ENCODE measurements at places on chromosomes 4 and X.

DNA sequence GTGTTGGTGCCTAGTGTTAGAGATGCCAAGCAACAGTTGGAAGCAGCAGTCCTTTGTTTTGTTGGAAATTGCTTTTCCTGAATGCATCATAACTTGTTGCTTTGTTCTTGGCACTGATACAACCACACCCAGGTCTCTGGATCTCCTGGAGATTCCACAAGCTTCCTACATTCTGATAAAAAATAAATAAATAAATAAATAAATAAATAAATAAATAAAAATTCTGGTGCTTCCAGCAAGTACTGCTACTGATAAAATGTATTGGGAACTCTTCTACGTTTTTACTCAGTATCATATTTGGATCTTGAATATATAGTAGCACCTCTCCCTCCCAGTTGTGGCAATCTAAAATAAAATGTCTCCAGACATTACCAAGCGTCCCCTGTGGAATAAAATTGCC is 62.7 kb upstream of the GRID2 start:
- no peak for DNase-seq

- no peak for DNase-seq
Observed at GRCh38 chrX:96435378-96436035, 249.1 kb upstream of the DIAPH2 start.

DNA sequence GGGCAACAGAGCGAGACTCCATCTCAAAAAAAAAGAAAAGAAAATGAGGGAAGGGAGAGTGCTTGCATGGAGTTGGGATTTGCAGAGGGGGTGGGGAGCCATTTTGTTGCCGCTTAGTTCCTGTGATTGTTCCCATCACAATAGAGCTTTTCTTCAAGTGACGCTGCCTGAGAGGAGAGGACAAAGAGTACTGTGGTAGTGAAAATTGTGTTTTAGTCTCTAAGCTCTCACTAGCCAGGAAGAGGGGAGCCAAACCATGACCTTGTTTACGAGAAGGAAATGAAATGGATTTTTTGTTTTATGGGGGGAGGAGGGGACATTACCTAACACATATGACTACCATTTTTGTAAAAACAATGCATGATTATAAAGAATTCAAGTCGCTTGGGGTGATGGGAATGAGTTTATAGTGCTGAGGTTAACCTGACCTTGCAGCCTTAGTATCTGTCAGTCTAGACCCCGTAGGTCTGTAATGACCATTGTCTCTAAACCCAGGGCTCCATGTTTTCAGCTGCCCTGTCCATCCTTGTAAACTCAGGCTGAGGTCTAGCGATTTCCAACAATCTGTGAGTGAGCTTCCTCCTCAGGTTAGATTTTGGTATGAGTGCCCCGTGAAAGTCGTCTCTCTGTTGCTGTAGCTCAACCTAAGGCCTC is 18.8 kb downstream of the SRD5A3 start:
- no peak for DNase-seq

DNA sequence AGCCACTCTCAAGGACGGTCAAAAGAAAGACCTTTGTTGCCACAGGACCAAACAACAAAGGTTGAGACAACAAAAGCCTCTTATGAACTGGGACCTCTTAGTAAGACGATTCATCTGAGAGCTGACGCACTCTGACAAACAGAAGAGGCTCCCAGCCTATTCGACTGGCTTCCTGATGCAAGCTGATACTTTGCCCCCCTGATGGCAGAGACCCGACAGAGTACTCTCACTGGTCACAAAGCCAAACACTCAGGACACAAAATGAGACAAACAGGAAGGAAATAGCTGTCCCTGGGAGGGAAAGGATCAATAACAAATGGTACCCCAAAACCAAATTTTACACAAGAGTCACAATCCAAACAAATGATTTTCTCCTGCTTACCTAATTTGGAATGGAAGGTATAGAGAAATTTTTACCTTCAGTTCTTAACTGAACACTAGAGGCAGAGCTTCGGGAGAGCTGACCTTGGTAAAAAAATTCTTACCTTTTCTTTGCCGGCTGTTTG is 75.2 kb upstream of the PLAC8 start:
- DNase-seq: no peak

DNA sequence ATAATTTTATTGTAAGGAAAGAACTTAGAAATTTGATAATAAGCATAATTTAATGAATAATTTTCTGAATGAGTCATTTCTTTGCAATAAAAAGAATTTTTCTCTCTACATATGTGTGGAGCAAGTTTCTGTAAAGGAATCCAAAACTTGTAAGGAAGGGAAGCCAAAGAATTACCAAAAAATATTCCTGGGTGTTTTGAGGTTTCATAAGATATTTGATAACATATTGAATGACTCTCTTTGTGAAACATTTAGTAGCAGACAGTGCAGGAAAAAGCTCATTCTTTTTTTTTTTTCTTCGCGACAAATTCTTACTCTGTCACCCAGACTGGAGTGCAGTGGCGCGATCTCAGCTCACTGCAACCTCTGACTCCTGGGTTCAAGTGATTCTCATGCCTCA is 469.0 kb upstream of the MAGEB2 start:
- DNase-seq: peak; percentile 49

DNA sequence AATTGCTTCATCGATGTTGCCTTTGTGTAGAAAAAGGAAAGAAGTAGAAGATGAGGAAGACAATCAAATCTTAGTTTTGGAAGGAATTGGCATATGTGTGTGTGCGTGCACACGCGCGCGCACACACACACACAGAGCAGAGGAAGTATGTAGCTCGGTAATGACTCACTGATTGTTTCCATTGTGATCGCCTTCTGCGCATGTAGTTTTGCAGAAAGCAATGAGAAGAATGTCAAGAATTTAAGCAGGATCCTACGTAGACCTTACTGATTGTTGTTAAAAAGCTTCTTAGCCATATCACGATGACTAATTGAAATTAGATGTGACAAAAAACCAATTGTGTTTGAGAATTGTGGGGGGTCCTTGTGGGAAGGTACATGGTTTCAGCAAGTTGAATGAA is 12.8 kb upstream of the LIMCH1 start:
- peak; percentile 90 for DNase-seq

DNA sequence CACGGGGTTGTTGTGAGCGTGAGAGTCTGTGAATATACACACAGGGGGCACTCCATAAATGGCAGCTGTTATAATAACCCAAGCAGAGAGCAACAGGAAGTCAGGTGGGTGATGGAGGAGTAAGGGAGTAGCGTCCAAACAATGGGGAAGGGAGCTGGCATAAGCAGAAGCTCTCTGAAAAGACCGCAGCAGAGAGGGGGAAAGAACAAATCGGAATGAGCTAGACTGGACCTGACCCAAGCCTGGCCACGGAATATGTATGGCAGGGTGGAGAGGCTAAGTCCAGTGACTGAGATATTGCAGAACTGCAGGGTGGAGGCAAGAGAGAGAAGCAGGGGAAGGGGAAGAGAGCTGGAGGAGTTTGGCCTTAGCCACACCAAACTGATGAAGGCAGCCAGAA is 6.5 kb upstream of the GJB1 start:
- DNase-seq: no peak

DNA sequence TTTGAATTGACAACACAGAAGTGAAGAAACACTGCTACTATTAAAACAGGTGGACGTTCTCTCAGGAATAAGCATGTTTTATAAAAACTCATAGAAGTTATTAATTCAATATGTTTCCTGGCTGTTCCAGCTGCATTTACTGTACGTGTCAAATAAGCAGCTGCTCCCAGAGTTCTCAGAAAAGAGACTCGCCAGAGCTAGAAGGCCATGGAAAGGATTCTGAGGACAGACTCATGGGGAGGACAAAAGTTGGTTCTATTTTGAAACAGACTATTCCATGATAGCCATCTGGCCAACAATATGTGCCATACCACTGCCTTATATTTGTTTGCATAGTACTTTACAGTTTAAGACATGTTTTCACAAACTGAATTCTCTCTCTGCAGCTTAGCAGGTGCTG is 136.5 kb downstream of the NR3C2 start:
- no peak for DNase-seq

DNA sequence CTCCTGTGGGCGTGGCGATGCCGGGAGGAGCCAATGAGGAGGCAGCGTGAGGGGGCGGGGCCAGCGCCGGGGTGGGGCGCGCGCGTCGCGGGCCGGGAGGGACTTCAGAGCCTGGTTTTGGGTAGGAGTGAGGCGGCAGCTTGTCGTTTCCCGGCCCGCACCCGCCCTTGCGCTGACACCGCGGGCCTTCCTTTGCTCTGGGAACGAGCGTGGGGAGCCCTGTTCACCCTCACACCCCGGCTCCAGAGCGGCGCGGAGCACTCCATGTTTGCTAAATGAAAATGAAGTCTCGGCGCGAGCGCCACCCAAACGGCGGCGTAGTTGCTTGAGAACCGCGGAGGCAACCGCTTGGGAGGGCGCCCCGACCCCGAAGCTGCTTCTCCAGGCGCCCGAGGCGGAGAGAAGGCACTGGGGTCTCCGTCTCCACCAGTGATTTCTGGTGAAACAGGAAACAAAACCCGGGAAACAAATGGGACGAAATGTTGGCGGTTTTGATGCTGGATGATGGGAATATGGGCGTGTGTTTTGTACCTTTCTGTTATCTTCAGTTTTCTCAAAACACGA is 497 bp upstream of the GRPEL1 start:
- DNase-seq: no peak

DNA sequence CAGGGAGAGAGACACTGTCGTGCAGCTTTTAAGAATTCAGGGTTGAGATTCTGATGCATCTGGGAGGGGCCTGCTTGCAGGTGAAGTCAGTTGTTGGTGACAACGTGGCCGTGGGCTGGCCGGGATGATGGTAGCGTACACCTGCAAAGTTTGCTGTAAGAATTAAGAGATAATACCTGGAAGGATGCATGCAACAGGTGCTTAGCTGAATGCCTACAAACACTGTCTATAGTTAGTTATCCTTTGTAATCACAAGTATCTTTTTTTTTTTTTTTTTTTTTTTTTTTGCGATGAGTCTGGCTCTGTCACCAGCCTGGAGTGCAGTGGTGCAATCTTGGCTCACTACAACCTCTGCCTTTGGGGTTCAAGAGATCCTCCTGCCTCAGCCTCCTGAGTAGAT is 259.6 kb downstream of the ASMT start:
- DNase-seq: no peak

- no peak for DNase-seq
Observed at GRCh38 chr4:30866346-30866745, 146.2 kb downstream of the PCDH7 start.

GRCh38 chrX:2508648-2509335 is 8.0 kb upstream of the DHRSX start:
- no peak for DNase-seq

DNA sequence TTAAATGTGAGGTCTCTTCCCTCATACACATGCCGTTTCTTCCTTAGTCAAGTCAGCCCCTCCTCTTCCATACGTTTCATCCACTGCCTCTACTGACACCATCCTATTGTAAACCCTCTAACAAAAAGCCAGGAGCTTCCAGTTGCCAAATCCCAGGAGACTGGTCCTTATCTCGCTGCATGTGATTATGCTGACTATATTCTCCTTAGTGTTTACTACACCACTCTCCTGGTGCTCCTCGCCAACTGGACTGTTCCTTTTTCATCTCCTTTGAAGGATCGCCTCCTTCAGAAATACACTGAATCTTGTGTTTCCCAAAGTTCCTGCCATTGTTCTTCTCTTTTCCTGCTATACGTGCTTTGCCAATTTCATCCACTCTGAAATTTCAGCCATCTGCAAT is 27.7 kb downstream of the MAML3 start:
- DNase-seq: no peak

DNA sequence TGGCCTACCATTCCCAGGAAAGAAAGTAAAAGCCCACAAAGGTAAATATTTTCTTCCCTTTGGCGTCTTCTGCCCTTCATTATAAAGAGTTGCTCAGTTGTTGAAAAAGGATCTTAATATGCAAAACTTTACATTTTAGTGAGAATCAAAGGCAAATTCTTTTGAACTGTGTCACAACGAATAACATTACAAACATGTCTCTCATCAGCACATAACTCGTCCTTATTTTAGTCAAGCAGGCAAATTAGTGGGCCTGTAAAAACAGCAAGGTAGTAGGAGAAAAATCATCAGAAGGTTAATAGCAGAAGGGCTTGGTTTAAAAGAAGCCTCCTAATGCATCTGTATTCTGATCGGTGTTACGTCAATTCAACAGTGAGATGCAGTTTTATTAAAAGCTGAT is 647.3 kb upstream of the DIPK2B start:
- no peak for DNase-seq

GRCh38 chrX:662126-662525 is 31.5 kb downstream of the SHOX start:
- DNase-seq: no peak

DNA sequence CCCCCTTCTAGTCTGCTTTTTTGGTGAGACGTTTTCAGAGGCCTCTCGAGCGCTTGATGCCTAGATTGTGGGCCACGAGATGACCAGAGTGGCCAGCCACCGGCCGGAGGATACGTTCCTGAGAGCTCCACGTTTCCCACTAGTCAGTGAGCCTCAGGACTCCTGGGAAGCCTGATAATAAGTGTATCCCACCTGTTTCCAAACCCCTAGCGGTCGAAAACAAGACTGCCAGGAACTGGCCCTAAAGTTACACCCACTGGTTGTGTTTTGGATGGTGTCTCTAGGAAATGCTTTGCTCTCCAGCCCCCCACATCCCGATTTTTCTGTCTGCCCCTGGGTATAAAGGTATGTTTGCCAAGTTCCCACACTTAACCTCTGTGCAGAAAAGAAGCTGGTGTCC is 4.6 kb upstream of the RS1 start:
- DNase-seq: no peak

- DNase-seq: peak; percentile 41
Observed at GRCh38 chr4:152784490-152785350, 5.0 kb downstream of the ARFIP1 start.

- DNase-seq: no peak
Observed at GRCh38 chr4:12747154-12747553, 737.0 kb downstream of the RAB28 start.

GRCh38 chrX:17689971-17690409 is 47.3 kb upstream of the SCML1 start:
- DNase-seq: peak; percentile 72

GRCh38 chr4:30094887-30095286 is 625.3 kb upstream of the PCDH7 start:
- DNase-seq: no peak

DNA sequence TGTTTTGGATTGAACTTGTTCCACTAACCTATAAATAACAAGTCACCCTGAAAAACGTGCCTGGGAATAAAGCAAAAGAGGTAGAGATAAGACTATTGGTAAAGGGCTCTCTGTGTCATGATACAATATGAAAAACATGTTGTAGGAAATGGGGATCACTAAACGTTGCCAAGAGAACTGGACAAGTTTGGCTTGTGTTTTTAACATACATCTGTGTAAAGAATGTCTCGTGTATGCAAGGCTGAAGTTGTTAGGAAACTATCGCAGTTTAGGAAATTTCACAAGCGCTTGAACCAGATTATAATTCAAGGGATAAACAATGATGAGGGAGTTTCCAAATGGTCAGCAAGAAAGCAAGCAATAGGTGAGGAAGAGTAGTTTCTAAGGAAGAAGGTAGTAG is 655.8 kb downstream of the PCDH7 start:
- no peak for DNase-seq

GRCh38 chrX:138034136-138034535 is 468.2 kb downstream of the ZIC3 start:
- DNase-seq: no peak

- DNase-seq: no peak
Observed at GRCh38 chrX:139766545-139766983, 58.6 kb upstream of the MCF2 start.
